Camera-type eye (tissue), 1 donor: ENCODE measurements at places on chromosomes 16 and 17. TPM values are rescaled to one million over a fixed set of nuclear protein-coding genes. Genes with fewer than 3 reads are reported as not detected.

The SLC5A10 gene
- 0.11 TPM for total RNA-seq

The BCL6B gene
- 5.4 TPM for total RNA-seq

The RHBDL3 gene
- total RNA-seq, result 35.6 TPM

The TEKT3 gene
- total RNA-seq, result 3.1 TPM

The ABCA8 gene
- 66.8 TPM for total RNA-seq

The SAMD14 gene
- 14.2 TPM for total RNA-seq

The PIRT gene
- 1.3 TPM for total RNA-seq

The CLEC18A gene
- 6.9 TPM for total RNA-seq

The PRCD gene
- total RNA-seq, result 14.3 TPM
